ENCODE measurements at places on chromosomes 2 and 18.

- no peak for DNase-seq
These were observed 14.5 kb upstream of the LPIN2 start for GRCh38 chr18:3027370-3027891.

- no peak for DNase-seq
These were observed 345.5 kb upstream of the NT5C1B start for GRCh38 chr2:18934886-18935285.

DNA sequence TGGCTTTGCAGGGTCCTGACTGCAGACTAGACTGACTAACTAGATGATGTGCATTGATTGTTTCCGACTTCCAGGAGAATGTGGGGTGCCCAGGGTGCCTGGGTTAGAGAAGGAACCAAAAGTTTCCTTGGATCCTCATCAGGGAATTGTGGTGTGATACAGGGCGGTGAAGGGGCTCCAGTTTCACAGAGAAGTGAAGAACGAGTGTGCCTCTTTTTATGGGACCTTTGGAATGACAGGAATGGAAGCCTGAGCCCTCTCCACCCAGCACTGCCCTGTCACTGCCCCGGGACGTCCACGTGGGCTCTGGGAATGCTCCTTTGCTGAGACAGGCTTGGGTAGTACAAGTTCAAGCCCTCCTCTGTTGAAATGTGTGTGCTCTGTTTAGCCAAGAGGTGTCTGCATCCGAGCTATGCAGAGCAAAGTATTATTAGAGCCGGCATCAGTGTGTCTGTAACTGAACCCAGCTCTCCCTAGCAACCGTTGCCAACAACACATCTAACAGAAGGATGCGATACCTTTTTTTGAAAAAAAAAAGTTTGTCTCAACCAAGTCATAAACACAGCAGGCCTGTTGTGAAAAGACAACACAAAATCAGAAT is 183.6 kb downstream of the SMAD7 start:
- no peak for DNase-seq

GRCh38 chr18:25662272-25662671 is 310.3 kb upstream of the ZNF521 start:
- DNase-seq, result no peak

- DNase-seq, result no peak
These were observed 29.3 kb downstream of the ANKMY1 start for GRCh38 chr2:240528406-240529040.

- no peak for DNase-seq
These were observed 83.9 kb upstream of the MAPRE2 start for GRCh38 chr18:34957119-34957863.

- no peak for DNase-seq
These were observed 21.4 kb downstream of the DLGAP1 start for GRCh38 chr18:4433717-4434116.

DNA sequence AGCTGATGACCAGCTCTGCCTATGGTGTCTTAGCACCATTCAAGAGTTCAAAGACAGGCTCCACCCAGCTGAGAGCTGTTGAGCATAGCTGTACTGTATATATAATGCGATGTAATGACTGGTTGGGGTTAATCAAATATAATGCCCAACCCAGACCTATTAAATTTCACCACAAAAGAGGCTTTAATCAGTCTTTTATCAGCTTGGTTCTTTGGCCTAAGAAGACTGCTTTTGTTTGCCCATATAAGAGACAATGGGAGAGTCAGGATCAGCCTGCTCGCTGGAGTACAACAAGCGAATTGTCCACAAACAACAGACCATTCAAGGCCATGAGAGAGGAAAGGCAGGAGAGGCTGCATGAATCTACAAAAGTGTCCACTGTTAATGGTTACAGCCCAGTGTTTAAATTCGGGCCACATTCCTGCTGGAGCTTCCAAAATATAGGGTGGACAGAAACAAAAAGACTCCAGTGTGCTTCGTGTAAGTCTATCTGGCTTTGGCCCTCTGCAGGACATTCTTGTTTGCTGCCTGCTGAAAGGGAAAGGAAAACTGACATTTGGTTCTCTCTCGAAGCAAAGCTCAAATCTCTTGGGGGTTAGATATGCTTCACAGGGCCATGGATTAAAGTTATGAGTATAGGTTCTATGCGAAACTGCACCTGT is 299.0 kb upstream of the FBXO11 start:
- DNase-seq, result peak; percentile 97

DNA sequence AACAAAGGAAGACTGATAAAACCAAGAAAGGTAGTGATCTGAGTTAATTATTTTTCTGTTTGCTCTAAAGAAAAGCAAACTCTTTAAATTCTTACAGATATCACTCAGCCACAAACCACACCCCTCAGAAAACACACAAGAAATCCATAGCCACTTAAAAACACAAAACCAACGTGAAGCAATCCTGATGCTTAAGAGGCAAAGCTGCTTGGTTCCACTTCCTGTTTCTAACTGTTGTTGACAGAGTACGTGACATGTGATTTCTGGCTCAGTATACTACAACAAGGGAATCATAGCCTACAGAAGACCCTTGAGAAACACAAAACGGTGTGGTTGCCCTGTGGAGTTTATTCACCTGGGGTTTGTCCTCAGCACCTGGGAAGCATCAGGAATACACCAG is 240.9 kb upstream of the APCDD1 start:
- peak; percentile 71 for DNase-seq

GRCh38 chr2:238655198-238655860 is 192.6 kb upstream of the TWIST2 start:
- DNase-seq, result no peak

DNA sequence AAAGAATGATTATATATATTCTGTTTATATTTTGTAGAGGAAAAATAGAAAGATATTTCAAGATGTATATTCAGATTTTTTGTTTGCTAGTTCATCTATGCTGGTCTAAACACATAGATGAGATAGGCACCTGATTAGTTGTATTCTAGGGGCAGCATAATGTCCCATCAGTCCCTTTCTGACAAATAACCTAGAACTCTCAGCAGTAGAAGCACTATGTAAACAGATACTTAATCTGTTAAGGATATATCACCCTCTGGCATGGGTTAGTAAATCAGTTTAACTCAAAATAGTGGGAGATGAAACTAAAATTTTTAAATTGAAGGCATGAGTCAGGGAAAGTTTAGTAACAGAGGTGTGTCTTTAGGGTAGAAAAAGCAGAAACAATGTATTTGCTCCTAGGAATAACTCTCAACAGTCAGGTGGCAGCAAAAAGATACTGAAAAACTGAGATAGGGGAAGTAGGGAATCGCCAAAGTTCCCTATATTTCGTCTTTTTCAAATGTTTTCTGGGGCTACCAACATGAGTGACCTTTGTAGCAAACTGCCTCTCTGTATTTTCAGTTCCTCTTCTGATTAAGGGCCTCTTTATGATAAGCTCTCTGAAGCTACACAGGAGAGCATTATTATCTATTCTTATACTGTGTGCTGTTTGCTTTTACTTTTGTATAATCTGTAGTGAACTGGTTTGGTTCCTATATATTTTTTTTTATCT is 5.7 kb downstream of the PPP1R1C start:
- DNase-seq, result peak; percentile 29

- DNase-seq, result no peak
These were observed 134.5 kb downstream of the LRRTM1 start for GRCh38 chr2:80169811-80170594.

- peak; percentile 51 for DNase-seq
These were observed 705 bp upstream of the TEX261 start for GRCh38 chr2:70995426-70995729.

DNA sequence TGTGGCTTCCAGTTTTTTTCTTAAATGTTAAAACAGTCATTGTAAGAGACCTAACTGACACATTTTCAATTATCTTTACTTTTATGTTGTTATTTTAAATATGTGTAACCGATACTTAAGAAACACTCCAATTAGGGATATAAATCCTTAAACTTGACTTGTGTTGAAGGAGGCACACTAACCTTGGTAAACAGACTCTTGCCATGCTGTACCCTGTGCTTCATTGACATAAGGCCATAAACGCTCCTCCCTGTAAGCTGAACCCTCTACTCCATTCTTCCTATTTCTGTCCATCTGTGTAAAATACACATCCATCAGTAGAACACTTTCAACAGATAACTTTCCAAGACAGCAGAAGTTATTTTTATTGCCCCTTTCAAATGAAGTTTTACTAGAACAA is 780.5 kb upstream of the FAM98A start:
- DNase-seq, result no peak

DNA sequence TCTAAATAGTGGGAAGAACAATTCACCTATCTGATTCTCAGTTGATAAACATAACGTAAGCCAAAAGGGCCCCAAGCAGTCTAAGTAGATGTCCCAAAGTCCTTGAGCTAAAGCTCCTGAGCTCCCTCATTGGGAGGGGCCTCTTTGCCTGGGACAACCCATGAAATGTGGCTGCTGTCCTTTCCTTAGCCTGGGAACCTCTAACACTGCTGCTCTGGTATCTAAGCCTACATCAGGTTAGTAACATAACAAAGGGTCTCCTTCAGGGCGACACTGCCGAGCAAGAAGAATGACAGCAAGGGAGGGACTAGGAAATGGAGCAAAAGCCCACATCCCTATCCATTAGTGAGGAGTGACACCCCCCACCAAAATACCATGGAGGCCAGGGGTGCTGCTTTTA is 98.3 kb downstream of the MAPRE2 start:
- no peak for DNase-seq

DNA sequence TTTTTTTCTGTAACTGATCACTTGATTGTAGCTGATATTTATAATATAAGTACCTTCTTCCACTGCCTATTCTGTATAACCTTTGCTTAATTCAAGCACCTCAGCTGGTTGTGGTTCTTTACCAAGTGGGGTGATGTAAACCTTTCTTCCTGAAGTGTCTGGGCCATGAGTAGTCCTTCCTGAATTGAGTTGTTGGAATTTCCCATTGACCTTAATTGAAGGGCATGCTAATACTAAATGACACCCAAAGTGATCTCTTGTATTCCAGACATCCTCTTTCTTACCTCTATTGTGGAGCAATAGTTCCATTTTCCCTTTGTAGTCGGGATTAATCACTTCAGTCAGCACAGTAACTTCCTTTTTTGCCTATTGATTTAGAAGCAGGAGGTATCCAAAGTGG is 1496.8 kb upstream of the CELF4 start:
- DNase-seq, result no peak

GRCh38 chr18:75035928-75036327 is 173.0 kb downstream of the PTGR3 start:
- DNase-seq, result no peak

- no peak for DNase-seq
These were observed 134.1 kb upstream of the CXCR4 start for GRCh38 chr2:136251885-136252585.

GRCh38 chr2:192267484-192267883 is 72.8 kb upstream of the TMEFF2 start:
- DNase-seq, result no peak
